ENCODE measurements at places on chromosomes 1 and 21.

GRCh38 chr1:168053681-168054080, 83.0 kb downstream of the GPR161 start:
- DNase-seq, result no peak

DNA sequence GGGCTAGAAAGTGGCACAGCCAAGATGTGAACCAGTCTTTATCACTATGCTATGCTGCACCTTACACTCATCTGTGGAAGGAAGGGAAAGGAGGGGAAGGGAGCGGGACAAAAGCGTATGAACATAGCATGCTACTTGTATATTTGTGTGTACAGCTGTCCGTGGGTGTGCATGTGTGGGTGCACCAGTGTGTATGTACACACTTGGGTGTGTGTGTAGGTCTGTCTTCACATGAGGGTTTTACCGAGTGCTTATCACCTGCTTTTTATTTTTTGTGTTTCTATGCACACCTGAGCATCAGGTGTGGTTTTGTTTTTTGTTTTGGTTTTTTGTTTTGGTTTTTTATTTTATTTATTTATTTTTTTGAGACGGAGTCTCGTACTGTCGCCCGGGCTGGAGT, 255.7 kb downstream of the RRAGC start:
- no peak for DNase-seq

- no peak for DNase-seq
Measured at GRCh38 chr1:110328274-110328673, 10.9 kb upstream of the RBM15 start.

GRCh38 chr1:58809325-58810010, 25.6 kb upstream of the JUN start:
- DNase-seq, result no peak

- no peak for DNase-seq
Measured at GRCh38 chr1:8845104-8846097, 28.0 kb upstream of the RERE start.

DNA sequence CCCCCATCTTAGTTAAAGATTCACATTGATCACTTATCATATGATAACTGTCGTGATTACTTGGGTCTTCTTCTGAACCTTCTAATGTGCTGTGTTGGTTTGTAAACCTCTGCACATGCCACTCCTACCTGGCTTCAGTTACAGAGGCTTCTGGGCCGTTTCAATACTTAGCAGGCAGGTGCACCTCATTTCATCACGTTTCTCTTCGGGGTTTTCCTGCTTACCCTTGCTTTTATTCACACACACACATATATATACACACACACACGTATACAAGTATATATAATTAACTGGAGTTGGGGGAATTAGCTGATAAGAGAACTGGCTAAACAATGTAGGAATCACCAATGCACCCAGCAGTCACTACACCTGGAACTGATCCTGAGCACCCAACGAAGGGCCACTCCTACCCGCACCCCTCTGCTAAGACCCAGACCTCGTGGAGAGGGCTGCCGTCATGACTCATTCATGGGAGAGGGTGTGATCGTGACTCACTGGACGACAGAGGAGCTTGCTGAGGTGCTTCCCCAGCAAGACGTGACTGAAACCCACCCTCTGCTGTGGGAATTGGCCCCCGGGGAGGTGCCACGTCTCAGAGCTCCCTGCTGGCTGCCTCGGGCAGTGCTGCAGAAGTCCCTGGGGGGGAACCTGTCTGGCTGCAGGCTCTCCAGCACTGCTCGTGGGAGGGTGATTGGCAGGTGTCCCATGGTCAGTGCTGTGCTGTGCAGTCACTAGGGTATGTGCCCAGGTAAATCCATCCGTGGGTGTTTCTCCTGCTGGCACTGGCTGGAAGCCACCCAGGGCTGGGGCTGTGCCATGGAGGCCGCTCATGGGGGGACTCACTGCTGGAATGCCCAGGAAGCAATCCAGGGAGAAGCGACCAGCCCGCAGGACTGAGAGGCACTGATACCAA, 166.6 kb downstream of the DYRK1A start:
- peak; percentile 73 for DNase-seq

GRCh38 chr1:36251794-36252481, 27.7 kb downstream of the THRAP3 start:
- no peak for DNase-seq

All from activated effector memory CD4-positive, alpha-beta T cell treated with anti-CD3 and anti-CD28 coated beads, Interleukin-2, amount 50 U/mL, for 16 hours (primary cell).